ENCODE measurements at places on chromosomes 6 and 20.
A peak's percentile ranks its signal among the peaks of the same experiment; 100 is the strongest.

DNA sequence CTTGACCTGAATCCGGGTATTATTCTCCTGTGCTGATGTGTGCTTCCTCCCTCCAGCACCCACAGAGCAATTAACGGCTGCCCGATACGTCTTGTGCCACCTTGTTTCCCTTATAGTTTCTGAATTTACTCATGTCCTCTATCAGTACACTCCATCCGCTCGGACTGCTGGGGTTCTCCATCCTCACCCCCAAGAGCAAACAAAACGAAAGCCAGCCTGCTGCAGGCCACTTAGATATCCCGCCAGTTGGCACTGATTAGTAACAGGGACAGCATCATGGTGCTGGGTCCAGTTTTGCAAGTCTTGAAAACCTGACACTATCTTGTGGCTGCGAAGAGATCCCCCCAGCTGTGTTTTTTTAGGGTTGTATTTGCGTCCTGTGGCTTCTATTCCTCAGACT, 71.8 kb downstream of the SSR1 start:
- DNase-seq = no peak

GRCh38 chr20:431012-431904, 23.2 kb downstream of the RBCK1 start:
- peak; percentile 52 for DNase-seq

DNA sequence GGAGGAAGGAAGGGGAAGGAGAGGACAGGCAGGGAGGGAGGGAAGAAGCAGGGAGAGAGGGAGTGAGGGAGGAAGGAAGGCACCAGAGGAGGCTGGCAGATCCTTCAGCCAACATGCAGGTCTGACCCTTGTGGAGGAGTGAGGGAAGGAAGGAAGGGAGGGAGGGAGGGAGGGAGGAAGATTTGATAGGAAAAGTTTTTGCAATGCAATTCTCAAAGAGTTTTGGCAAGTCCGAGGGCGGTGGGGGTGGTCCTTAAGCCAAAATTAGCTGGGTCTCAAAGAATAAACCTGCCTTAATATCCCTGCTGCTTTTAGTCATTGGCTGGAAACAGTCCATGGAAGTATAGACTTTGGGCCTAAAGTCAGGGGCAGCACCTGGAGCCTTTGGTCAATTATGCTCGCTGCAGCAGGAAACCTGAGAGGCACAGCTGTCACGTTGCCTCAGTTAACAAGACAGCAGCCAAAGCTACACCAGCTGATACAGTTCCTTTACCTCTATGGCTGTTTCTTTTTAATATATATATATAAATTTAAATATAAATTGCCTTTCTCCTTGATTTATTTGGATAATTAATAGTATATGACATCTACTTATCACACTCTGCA, 115.7 kb upstream of the RALGAPA2 start:
- DNase-seq = no peak

GRCh38 chr20:728256-728944, 39.9 kb downstream of the SLC52A3 start:
- DNase-seq = peak; percentile 28

GRCh38 chr6:139173172-139173571, 38.3 kb downstream of the HECA start:
- peak; percentile 44 for DNase-seq

GRCh38 chr6:83474309-83474708, 38.0 kb upstream of the PRSS35 start:
- no peak for DNase-seq

- no peak for DNase-seq
Observed at GRCh38 chr6:84763003-84763885, 1.2 kb downstream of the TBX18 start.

All from CD4-positive, alpha-beta T cell treated with Interleukin-6 for 4 hours (primary cell).